ENCODE measurements at places on chromosomes 7 and 10.

GRCh38 chr7:134933460-134934068, 52.7 kb upstream of the AGBL3 start:
- no peak for DNase-seq

GRCh38 chr10:70774810-70775678, 10.1 kb downstream of the TBATA start:
- no peak for DNase-seq

GRCh38 chr10:31939797-31940708, 11.4 kb upstream of the ARHGAP12 start:
- no peak for DNase-seq

DNA sequence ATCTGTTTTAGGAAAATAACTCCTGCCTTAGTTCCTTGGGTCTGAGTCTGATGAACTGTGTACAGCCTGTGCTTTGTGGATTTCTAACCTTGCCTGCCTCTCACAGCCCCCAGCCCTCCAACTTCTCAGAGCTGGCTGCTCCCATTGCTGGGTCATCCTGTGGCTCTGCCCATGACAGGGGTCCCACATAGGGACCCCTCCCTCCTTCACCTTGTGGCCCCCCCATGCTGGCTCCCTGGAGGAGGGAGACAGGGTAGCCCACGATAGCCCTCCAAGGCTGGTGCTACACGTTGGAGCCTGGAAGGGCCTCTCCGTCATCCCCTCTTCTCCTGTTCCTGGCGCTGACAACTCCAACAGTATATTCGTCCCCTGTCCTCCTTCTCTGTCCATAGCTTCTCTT, 2.8 kb upstream of the DENND2A start:
- no peak for DNase-seq

- no peak for DNase-seq
Measured at GRCh38 chr7:111238886-111239285, 148.0 kb downstream of the LRRN3 start.

DNA sequence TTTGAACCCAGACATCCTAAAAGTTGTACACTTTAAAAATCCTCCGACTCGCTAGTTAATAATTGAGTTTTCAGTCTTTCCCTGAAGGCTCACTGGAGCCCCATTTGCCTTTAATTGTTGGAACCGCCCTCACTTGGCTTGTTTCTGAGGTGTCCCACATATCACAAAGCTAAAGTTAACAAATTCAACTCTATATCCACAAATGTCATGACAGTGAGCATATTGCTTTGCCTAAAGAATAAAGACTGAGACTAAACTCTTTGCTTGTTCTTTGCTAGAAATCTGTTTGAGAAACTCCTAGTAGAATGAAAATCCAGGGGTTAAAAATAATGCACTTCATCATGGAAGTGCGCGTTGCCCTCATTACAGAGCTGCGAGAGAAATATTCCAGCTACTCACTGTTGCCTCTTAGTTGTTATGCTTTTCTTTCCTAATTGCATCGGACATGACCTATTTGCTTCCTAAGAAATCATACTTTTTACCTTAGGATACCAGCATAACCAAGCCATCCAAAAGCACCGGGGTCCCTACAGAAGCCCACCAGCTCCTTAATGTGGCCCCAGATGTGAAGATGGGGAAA, 752 bp downstream of the THSD7A start:
- no peak for DNase-seq

DNA sequence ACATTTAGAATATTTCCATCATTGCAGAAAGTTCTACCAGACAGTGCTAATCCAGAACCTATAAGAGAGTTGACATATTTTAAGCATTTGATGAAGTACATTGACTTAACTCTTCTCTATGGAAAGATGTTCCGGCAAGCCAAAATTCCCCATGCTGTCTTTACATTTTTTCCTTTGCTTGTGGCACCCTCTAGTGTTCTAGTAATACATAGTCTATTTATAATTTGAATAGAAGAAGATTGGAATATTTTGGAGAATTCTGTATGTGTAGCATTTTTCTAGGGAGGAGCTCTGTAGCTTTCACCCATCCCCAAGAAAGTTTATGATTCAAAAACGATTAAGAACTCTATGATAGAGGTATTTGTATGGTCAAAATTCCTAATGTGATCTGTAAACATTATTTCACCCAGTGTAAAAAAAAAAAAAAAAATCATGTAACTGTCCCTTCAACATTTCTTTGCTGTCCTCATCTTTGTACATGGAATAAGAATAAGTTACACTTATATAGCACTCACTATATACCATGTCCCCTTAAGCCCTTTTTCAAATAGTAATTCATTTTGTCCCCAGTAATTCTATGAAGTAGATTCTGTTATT, 33.2 kb downstream of the NRF1 start:
- DNase-seq: no peak

- no peak for DNase-seq
Measured at GRCh38 chr10:87882555-87883294, 19.3 kb downstream of the PTEN start.

DNA sequence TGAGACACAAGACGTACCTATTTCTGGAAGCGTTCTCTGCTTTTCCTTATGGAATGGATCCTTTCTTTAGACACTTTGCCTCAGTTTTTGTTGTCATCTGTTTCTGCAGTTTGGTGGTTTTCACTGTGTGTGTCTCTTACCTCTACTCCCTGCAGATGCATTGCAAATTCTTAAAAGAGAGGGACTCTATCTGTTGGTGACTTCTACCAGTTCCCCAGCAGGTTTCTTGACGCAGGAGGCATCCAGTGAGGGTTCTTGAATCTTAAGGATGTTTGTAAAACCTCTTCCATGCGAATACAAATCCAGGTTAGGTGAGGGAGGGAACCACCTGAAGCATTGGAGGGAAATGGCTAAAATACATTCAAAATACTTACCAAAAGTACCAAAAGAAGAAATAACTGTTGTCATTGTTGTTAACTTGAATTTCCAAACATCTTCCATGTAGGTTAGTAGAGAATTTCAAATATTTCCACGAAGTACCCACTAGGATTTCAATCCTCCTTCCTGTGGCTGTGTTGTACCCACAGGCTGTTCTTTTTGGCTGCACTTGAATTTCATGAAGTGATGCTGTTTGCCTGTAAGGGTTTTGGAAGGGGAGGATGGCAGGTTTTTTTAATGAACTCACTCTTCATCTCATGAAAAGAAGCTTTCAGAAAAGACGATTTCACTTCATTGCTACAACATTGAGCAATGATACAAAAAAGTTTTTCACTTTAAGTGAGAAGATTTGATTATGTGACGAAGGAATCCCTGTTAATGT, 32.2 kb downstream of the PLXDC2 start:
- DNase-seq: no peak

DNA sequence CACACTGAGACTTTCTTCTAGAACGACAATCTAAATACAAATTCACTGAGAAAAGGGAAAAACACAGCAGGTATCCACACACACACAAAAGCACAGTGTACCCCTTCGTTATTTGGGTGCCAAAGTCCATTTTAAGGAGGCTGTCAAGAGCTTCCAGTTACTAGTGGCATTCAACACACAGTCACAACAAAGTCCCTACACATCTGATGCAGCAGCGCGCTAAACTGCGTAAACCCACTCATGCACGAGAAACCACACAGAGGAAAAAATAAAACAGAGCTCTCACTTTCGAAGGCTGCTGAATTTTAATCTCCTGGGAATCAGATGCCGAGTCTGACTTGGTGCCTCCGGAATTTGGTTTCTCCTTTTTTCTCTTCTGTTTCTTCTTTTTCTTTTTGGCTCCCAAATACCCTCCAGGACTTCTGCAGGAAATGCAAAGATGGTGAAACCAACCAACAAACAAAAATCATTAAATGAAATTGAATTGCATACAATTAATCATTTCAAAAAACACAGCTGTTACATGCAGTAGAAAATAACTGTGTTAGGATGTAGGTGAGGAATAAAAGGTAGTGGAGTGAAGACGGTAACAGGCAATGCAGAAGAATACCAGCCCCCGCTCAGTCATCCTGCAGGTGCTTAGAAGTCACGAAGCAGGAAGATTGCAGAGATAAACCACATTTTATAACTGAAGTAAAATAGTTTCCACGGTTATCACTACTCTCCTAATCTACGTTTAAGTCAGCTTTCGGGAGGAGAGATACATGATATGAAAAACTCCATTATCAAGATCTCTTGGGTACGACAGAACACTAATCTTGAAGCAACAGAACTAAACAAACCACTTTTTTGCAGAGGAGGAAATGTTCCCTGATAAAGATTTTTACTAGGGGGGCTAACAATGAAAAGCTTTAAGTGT, 27.1 kb downstream of the NMT2 start:
- DNase-seq: peak; percentile 48

GRCh38 chr7:118324790-118325449, 100.4 kb downstream of the ANKRD7 start:
- DNase-seq: no peak

DNA sequence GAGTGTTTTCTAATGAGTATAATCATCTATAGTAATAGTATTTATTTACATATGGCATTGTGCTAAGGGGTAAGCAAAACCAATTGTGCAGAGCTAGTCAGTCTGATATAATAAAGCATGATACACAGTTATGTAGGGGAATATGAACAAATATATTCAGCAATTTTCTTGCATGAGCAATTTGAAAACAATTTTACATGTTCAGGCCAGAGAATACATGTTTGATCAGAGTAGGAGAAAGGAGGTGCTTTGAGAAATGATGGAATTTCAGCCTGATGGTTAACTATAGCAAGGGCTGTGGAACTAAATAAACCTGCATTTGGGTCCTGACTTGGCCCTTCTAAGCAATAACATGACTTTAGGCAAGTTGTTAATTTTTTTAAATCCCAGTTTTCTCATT, 214.5 kb downstream of the TWIST1 start:
- DNase-seq: no peak

DNA sequence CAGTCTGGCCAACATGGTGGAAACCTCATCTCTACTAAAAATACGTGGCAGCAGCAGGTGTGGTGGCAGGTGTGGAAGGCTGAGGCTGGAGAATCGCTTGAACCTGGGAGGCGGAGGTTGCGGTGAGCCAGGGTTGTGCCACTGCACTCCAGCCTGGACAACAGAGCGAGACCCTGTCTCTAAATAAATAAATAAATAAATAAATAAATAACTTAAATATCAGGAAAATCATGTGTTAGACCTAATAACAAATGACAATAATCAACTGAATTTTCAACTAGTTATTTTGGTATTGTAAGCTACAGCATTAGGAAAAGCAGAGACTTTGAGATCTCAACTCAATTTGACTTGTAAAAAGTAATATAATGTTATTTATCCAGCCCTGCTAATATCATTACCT, 9.2 kb downstream of the HERPUD2 start:
- DNase-seq: no peak

DNA sequence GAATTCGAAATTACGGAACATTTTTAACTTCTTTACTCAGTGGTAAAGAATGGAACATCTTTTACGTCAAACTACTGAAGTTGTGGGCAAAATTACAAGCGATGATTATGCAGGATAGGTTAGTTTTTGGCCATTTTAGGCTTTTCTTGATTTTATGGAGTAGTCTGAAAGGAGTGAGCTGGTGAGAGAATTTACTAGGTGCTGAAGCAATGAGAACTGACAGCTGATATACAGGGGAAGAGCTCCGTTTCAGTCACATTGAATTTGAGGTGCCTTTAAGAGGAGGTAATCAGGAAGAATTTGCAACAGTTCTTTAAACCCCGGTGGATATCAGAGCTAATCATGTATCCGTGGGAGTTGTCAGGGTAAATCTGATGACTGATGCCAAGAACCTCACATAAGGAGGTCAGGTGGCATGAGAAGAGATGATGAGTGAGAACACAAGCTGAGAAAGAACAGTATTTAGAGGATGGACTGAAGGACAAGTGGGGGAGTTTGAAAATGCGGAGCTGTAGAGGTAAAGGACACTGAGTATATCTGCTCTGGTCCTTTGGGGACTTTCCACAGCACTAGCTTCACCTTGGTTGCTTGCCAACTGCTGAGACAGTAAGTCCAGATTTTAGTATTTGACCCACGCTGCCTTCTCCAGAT, 104.3 kb downstream of the AHR start:
- peak; percentile 35 for DNase-seq

GRCh38 chr7:47741984-47742383, 160.1 kb upstream of the TNS3 start:
- DNase-seq: no peak

GRCh38 chr7:84181628-84182027, 13.0 kb downstream of the SEMA3A start:
- no peak for DNase-seq

- DNase-seq: no peak
Measured at GRCh38 chr7:36032361-36032818, 120.7 kb upstream of the EEPD1 start.

- DNase-seq: no peak
Measured at GRCh38 chr7:116421298-116421697, 78.2 kb upstream of the CAV2 start.

DNA sequence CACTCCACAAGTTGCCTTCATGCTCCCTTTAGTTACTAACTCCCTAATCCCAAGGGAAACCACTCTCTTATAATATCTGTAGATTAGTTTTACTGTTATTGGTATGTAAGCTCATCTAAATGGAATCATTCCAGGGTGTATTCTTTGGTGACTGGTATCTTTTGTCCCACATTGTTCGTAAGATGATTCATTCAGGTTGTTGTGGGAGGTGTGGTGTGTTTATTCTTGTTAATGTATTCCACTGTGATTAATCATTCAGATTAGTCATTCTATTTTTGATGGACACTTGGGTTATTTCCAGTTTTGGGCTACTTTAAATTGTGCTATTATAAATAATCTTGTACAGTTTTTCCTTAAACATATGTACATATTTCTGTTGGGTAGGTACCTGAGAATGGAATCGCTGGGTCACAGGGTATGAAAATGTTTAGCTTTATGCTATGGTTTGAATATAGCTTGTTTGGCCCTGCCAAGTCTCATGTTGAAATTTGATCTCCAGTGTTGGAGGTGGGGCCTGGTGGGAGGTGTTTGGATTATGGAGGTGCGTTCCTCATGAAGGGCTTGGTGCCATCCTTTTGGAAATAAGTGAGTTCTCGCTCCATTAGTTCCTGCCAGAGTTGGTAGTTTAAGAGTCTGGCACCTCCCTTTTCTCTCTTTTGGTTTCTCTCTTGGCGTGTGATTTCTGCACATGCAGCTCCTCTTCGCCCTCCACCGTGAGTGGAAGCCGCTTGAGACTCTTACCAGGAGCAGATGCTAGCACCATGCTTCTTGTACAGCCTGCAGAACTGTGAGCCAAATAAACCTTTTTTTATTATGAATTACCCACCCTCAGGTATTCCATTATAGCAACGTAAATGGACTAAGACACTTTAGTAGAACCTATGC, 13.8 kb downstream of the BTRC start:
- DNase-seq: no peak

DNA sequence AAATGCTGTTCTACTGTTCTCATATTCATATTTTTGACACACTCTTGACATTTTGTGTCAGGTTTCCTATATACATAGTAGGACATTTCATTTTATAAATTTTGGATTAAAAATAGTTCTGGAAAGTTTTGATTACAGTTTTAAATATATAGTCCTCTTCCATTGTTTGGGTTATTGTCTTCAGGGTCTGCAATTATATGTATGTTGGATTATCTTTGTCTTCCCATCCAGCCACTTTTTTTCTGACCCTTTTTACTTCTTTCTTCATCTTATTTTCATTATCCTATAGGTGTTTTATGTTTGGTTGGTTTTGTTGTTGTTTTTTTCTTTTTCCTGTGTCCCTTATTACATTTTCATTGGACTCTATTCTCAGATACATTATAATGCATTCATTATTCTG, 71.1 kb upstream of the CCDC6 start:
- no peak for DNase-seq
